ENCODE measurements at places on chromosomes 12 and 14.

DNA sequence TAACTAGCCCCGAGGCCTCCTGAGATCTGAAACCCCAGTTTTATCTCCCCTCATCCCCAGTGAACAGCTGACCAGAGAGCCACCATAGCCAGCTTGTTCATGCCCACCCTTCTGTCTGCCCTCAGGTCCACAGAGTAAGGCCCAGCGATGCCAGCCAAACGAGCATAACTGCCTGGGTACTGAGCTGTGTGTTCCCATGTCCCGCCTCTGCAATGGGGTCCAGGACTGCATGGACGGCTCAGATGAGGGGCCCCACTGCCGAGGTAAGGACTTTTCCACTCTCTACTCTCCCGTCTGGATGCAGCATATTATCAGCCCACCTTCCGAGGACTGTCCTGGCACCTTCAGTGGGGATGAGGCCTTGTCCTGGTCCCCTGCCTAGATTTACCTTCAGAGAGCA lies 6.2 kb downstream of the LRP1-AS start:
- DNase-seq, result no peak

DNA sequence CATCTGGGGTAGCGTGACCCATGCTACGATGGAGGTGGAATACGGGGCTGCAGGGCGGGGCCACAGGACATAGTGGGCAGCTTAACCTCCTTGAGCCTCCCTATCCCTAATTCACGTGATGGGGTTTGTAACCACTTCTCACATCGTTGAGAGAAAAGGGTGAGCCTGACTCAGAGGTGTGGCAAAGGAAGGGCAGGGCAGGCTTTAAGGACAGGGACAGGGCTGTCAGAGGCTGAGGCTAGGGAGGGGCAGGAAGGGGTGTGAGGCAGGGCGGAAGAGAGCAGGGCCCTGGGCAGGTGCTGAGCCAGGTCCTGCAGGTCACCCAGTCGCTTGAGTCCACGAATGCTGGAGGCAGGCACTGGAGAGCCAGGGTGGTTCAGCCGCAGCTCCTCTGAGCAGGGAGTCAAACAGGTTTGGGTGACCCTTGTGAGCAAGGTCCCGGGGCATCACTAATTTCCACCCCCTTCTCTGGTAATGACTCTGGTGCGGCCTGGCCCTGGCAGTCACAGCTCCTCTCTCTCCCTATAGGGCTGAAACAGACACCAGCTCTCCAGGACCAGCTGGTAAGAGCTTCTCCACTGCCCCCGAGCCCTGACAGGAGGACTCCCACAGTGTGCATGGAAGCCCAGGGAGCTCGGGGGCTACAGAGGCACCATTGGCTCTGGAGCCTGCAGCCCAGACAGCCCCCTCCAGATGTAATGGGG lies 7.5 kb upstream of the AQP2 start:
- no peak for DNase-seq

GRCh38 chr12:90235642-90236041 lies 527.0 kb upstream of the ATP2B1 start:
- peak; percentile 30 for DNase-seq

DNA sequence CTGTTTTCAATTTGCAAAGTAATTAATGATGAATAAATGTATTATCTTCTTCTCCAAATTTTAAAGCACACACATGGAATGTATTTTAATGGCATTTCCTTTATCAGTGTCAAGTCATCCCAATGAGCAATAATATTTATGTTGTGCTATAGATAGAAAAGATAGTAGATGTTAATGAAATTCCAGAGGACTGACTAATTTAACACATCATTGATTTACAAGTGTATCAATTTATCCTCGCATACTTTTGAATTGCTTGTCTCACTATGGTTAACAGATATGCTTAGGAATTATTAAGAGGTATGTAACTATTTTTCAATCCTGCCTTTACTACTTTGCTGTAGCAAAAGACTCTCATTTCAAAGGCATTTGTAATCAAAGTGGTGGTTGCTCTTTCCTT lies 842.9 kb downstream of the SLC6A15 start:
- peak; percentile 88 for DNase-seq

DNA sequence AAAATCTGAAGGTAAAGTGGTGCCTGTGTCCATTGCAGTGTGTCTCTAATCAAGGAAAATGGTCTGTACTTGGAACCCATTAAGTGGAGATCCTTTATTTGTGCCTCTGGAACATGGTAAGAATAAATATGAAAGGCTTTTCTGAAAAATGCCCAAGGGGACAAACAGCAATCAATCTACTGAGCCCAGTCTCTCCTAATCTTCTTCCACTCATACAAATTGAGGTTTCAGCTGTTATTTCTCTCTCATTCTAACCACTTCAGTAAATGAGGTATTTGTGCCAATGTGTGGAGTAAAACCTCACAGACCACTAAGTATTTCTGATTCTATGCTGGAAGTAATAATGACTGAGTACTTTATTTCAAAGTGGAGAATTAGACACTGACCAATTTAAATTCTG lies 82.3 kb upstream of the ST8SIA1 start:
- no peak for DNase-seq

DNA sequence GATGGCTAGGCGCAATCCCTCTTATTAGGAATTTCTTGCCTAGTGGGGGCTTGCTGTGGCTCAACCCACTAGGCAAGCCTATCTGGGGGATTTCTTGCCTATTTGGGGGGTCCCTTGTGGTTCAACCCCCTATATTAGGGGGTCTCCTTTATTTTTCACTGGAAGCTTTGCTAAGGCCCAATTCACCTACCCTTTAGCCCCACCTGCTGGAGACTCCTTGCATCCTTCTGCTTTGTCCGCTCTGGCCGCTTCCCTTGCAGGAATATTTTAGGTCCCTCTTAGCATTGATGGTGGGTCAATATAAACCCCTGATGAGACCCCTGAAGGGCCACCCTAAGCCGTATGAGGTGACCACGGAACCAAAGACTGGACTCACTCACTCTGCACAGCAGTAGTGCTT lies 1552.1 kb downstream of the AACS start:
- DNase-seq, result no peak

- peak; percentile 51 for DNase-seq
Measured at GRCh38 chr14:36944307-36945010, 227.9 kb downstream of the SLC25A21 start.

GRCh38 chr12:123858176-123858575 lies 96.1 kb downstream of the DNAH10 start:
- DNase-seq, result no peak

DNA sequence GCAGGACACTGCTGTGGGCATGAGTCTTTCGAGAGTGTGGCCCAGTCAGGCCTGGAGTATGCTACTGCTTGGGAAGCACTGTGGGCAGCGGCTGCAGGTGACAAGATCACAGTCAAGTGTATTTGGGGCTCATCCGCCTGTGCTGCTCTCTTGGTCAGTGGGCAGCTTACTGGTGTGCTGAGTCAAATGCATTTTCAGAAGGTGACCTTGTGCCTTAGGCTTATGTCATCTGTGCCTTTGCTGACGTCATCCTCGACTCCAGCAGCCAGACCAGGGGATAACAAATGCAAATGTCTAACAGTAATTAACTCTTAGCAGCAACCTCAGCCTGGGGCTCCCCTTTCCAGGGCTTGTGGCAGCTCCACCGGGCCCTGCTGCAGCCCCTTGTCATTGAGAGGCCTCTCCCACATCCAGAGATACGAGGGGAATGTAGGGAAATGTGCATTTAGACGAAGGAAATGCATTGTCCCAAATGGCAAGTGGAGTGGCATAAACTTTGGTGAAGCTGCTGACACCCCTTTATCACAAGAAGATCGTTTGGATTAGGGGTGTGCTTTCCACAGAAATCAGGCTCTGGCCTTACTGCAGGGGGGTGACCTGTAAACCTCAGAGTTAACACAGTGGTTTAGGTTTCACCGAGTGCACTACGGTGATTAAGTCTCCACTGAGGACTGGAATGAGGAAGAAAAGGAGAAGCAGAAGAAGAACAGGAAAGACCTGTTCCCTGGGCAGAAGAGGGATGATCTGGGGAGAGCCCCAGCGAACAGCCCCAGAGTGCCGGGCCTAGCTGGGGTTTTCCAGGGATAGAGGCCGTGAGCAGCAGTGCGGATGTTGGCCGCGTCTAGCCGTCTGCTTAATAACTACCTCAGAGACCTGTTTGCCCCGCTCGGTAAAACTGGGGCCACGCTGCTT lies 39.7 kb downstream of the PSMA6 start:
- peak; percentile 7 for DNase-seq

Measured in AG10803 (cell line).